Stimulated activated CD4-positive, alpha-beta T cell treated with anti-CD3 and anti-CD28 coated beads, Interleukin-2, amount 100 ng/mL, for 48 hours (primary cell): ENCODE measurements at places on chromosomes 7 and 10.

- DNase-seq: no peak
Observed at GRCh38 chr10:51789118-51789517, 89.7 kb upstream of the CSTF2T start.

- DNase-seq: no peak
Observed at GRCh38 chr10:79142064-79142491, 73.3 kb downstream of the ZMIZ1 start.

DNA sequence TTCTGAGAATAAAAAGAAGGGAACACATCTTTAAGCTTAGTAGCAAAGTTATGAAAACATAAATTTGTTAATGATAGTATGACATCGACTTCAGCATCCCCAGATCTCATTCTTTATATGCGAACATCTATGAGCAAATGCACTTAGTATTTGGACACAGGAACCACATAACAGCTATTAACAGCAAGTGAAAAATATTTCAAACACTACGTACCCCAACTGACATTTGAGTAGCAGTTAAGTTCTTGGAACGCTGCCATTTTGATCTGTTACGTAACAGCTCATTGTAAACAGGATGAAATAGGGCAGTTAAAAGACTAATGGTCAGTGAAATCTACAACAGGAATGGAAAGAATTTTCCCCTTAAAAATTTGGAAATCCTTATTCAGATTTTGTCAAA lies 428.9 kb downstream of the TNS3 start:
- DNase-seq: no peak

DNA sequence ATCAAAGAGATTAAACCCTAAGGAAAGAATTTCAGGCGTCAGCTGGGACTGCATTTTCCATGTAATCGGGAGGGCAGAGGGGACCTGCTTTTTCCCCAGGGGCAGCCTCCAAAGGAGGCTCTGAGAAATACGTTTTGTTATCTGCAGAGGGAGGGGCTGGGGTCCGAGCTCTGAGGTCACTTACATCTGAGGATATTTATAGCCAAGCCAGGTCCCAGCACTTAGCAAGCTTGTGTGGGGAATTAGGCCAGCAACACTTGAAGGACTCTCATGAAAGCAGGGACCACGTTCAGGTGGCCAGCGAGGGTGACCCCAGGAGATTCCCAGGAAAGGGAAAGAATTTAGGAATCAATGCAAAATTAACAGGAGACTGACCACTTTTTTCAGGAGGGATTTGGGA lies 20.6 kb upstream of the GDI2 start:
- no peak for DNase-seq

- DNase-seq: no peak
Observed at GRCh38 chr10:86798025-86798424, 41.6 kb downstream of the BMPR1A start.
